SHP77 (cell line): ENCODE measurements at places on chromosomes 3 and 15.

- DNase-seq, result no peak
Measured at GRCh38 chr3:184694716-184695115, 17.1 kb downstream of the MAGEF1 start.

DNA sequence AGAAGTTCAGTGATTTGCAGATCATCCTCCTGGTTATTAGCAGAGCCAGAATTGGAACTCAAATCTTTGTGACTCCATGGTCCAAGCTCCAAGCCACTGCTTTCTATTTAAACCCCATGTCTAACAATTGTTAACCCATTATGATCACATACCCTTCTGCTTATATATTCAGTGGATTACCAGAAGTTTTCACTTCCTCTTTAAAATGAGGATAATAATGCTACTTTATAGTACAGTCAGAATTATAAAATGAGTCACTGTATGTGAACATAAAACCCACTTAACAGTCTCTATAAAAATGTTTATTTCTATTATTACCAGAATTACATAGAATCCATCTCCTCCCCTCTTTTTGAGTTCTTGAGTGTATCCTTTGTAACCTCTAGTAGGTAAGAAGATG, 550.7 kb upstream of the DPPA4 start:
- no peak for DNase-seq

DNA sequence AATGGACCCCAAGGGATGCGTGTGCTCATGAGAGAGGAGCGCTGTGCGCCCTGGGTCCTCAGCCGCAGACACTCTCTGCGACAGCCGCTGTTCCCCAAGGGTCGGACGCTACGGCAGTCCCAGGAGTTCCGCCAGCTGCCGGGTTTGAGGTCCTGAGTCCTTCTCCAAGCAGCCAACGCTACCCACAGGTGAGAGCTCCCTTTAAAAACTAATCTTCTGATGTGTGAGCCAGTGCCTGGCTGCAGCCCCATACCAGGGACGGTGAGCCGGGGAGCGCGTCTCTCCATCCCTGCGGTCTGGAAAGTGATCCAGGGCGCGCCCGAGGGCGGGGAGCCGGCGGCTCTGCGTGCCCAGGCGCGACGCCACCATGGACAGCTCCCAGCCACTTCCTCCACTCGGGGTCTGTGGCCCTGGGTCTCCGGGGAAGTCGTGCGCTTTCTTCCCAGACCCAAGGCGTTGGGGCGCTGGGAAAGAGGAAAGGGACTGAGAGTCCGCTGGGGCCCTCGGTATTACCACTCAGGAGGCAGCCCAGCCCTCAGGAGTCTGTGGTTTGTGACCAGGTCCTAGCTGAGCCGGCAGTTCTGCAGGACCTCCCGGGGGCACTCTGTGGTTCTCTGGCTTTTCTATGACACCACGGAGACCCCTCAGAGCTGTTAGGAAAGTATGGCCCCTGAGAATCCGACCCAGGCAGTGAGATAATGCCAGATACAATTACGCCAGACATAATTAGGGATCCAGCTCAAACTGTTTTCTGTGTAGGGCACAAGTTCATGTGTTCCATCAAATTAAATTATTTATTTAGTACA, 1.4 kb downstream of the CEMIP start:
- no peak for DNase-seq

GRCh38 chr15:76904461-76905012, 603 bp downstream of the SCAPER start:
- DNase-seq, result peak; percentile 62

DNA sequence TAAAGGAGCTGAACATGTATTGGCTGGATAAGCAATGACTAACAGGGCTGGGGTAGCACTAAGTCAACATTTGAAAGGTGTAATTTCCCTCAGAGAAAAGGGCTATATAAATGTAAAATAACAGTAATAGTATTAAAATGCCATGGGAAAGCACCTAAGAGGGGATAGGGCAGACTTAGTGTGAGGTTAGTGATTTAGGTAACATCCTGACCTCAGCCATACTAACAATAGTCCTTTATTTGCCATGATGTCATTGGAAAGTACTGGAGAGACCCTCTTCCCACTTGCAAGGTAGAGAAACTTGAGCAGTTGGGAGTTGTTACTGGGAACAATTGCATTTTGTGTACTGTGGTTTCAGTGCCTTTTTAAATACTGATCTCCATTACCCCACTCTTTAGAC, 103.4 kb downstream of the LSAMP start:
- DNase-seq, result no peak

- DNase-seq, result no peak
Measured at GRCh38 chr15:79659691-79660090, 227.6 kb downstream of the MINAR1 start.

DNA sequence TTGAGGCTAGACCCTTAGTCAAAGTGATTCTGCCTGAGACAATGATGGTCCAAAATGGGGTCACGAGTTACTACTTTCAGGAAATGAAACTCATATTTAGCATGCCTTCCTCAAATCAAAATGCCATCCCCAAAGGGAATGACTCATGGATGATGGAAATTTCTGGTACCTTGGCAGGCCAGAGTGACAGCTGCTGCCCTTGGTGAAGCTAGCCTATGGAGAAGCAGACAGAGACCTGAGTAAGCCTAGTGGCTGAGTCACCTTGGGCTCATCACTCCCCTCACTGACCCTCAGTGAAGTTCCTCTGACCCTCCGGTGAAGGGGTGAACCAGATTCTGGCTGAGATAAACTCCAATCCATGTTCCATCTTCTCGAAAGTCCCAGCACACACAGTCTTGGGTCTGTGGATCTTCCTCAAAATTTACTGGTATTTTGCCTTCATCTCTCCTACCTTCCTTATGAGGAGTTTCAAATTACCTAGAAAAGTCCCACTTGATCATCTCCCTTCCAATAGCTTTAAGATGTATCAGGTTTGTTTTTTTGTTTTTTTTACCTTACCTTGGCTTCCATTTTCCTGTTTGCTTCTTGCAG, 54.5 kb upstream of the ABHD17C start:
- no peak for DNase-seq

- DNase-seq, result no peak
Measured at GRCh38 chr15:57135800-57136199, 217.4 kb downstream of the TCF12 start.

DNA sequence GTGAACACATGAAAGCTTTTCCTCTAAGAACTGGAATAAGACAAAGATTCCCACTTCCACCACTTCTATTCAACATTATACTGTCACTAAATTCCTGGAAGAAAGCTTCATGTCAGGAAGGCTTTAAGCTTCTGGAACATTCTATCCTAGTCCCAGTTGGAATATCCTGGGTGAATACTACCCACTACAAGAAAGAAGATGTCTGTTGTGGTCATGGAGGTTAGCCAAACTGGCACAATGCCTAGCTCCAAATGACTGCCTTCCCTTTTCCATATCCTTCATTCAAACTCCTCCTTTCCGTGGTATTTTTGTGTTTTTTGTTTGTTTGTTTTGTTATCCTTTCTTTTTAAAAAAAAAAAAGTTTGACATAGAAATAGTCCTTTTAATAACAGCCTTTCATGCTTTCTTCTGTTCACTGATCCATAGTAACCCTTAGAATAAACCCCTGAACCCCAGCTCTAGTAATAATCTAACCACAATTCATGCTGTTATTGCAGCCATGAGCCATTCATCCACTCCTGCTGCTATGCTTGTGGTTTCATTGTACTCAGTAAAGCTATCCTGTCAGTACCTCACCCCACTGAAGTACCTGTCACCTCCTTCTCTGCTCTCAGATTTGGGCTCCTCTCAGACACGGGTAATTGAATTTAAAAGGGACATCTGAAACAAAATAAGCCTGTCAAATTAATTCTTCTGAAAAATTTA, 447.5 kb downstream of the IGSF11 start:
- no peak for DNase-seq

- DNase-seq, result no peak
Measured at GRCh38 chr3:132062535-132062934, 27.7 kb upstream of the CPNE4 start.

DNA sequence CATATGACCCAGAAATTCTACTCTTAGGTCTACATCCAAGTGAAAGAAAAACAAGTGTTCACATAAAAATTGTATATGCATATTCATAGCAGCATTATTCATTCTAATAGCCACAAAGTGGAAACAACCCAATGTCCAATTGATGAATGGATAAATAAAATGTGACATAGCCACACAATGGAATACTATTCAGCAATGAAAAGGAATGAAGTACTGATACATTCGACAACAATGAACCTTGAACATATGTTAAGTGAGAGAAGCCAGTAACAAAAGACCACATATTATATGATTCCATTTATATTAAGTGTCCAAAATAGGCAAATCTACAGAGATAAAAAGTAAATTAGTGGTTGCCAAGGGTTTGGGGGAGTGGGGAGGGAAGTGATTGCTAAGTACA, 70.2 kb upstream of the ACTC1 start:
- DNase-seq, result no peak

GRCh38 chr15:73386886-73387506, 18.2 kb upstream of the HCN4 start:
- no peak for DNase-seq

- no peak for DNase-seq
Measured at GRCh38 chr3:64975147-64975546, 287.3 kb upstream of the ADAMTS9 start.

DNA sequence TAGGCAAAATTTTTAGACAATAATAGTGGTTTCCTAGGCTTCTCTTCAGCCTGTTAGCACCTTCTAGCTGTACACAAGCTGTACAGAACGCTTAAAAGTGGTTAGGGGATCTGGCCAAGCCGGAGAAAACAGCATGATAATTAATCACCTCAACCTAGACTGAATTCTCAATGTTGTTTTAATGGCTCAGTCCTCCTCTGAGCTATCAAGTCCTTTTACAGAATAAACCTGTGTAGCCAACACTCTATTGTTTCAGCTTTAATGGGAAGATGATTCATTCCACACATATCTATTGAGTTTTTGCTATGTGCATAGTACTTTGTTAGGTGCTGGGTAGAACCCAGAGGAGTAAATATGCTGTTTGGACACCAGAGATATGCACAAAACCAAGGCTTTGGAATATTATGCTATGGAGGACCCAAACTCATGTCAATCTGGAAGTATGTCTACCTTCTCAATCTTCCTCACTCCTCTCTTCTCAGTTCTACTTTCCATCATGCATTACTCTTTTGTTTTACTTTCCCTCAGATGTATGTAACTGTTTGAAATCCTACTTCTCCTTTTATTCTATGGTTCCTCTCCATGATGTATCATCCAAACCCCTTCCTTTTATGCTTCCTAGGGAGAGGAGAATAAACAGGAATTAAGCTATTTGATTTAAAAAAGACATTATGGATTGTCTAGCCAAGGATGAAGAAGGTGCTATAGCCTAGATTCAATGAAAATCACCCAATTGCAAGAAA, 27.6 kb upstream of the UBE2E2 start:
- no peak for DNase-seq

GRCh38 chr3:39126532-39127071, 19.1 kb downstream of the TTC21A start:
- DNase-seq, result peak; percentile 59

GRCh38 chr3:42189736-42190135, 76.2 kb downstream of the CCK start:
- DNase-seq, result no peak

DNA sequence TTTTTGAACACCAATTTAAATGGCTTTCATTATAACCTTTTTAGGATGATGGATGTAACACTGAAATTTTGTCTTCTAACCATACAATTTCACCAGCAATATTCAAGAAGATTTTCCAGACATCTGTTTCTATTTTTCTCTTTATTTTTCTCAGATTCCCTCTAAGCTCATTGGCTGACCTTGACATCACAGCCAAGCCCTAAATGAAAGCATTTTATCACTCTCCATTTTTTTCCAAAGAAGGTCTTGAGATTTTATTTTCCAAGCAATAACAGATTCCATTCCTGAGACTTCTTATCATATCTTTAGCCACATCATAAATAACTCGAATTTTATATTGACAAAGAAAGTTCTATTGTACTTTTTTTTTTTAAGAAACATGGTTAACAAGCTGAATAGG, 392.6 kb upstream of the THBS1 start:
- DNase-seq, result no peak

DNA sequence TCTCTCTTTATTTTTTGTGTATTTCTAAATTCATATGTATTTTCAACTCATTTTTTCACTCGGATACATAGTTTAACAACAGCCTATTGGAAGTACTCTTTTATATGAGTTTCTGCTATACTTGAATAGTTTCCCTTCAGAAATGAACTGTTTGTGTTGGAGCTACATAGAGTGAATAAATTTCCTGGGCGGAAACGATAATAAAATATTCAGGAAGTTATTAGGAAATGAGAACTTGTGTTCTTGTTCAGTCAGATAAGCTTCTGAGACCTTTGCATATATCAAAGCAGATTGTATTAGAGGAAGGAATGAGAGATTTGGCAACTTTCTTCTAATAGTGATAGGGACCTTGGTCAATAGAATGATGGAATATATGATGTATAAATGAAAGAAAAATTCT, 27.3 kb downstream of the NEO1 start:
- DNase-seq, result no peak

- DNase-seq, result no peak
Measured at GRCh38 chr3:171326717-171327440, 133.3 kb downstream of the TNIK start.

DNA sequence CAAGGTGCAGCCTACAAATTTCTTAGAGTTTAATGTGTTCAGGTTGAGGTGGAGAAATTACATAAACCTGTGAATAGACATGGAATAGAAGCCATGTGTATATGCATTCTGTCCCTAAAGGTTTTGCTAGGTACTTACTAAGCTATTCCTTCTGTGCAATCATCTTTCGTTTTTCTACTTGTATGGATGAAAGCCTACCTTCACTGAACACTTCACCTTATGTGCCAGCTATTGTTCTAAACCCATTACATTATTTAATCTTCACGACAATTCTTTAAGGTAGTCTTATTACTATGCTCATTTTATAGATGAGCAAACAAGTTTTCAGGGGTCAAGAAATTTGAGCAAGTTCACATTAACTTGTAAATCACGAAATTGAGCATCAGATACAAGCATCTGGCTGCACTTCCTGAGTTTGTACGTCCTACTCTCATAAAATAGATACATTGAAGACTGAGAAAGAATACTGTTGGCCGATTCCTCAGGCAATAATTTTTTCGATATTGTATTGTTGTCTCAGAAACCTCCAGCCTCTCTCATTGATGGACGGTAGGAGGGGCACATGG, 635 bp upstream of the RCN2 start:
- no peak for DNase-seq

- no peak for DNase-seq
Measured at GRCh38 chr3:124599779-124600693, 130.2 kb upstream of the UMPS start.

DNA sequence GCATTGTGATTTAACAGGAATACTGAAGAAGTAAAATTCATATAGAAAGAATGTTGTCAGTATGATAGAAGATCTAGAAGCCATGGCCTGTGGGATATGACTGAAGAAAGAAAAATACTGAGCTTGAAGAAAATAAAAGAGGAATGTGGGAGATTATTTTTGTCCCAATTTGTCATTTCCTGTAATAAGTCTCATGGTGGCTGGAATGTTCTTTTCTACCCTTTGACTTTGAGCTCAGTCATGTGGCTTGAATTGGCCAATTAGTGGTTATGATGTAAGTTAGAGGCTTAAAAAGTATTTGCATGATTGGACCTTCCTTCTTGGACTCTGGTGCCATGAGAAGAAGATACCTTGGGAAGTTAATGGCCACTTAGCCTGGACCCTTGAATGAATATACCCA, 14.1 kb downstream of the APH1B start:
- no peak for DNase-seq

- DNase-seq, result no peak
Measured at GRCh38 chr3:150544041-150544440, 2.3 kb downstream of the SERP1 start.

- DNase-seq, result no peak
Measured at GRCh38 chr3:187016639-187017345, 86.5 kb downstream of the ST6GAL1 start.
